ENCODE measurements at places on chromosomes 6 and 20.

DNA sequence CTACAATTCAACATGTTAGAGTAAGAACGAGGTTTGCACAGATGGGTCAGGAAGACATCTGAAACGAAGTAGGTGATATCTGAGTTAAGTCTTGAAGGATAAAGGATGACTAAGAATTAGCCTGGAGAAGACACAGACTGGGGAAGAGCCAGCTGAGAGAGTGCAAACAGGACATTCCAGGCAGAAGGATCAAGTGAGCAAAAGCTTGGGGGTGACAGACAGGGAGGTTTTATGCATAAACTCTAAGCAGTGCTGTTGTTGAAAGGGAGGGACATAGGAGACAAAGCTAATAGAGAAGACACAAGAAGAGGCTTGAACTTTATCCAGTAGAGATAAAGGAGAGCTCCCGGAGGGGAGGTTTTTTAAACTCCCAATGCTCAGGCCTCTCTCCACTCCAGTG lies 15.0 kb upstream of the ETV7 start:
- no peak for DNase-seq

DNA sequence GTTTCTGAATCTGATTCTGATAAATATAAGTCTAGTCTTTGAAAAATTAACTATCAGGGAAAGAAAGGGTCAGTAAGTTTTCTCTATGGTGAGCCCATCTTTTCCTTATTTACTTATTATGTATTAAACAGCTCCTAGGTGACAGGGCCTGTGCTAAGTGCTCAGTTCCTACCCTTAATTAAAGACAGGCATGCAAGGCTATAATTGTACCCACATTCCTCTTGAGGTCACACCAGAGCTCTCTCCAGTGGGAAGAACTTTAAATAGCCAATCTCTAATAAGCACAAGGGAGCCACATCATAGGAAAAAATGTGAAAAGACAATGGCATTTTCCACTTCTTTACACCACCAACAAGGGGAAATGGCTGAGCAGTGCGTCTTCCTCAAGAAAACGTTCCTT lies 421.8 kb upstream of the SLC35B3 start:
- no peak for DNase-seq

DNA sequence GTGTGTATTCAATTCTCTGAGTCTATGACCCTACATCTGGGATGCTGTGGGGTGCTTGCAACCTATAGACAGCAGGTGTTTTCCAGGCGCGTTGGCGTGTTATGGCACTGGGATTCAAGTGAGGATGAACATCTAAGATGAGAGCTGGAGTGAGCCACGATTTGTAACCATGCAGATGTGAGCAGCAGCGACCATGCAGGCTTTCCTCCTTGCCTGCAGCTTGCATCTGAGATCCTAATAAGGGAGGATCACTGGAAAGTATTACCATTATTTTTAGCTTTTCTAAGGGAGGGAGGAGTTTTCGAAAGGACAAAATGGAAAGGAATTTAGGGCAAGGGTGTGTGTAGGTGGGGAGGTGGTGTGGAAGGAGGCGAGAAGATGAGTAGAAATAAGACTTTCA lies 216.7 kb downstream of the ATXN1 start:
- no peak for DNase-seq

- no peak for DNase-seq
These were observed 1.7 kb upstream of the SLC12A5 start for GRCh38 chr20:46027245-46027853.

- DNase-seq = no peak
These were observed 271.3 kb upstream of the BTBD3 start for GRCh38 chr20:11646359-11646758.
